Fibroblast of skin of right quadriceps (primary cell): ENCODE measurements at places on chromosomes 7 and 10.

- peak; percentile 81 for DNase-seq
These were observed 11.0 kb upstream of the TRIM8 start for GRCh38 chr10:102633287-102633686.

GRCh38 chr7:111089822-111090426 is 1.0 kb upstream of the LRRN3 start:
- DNase-seq, result peak; percentile 42

DNA sequence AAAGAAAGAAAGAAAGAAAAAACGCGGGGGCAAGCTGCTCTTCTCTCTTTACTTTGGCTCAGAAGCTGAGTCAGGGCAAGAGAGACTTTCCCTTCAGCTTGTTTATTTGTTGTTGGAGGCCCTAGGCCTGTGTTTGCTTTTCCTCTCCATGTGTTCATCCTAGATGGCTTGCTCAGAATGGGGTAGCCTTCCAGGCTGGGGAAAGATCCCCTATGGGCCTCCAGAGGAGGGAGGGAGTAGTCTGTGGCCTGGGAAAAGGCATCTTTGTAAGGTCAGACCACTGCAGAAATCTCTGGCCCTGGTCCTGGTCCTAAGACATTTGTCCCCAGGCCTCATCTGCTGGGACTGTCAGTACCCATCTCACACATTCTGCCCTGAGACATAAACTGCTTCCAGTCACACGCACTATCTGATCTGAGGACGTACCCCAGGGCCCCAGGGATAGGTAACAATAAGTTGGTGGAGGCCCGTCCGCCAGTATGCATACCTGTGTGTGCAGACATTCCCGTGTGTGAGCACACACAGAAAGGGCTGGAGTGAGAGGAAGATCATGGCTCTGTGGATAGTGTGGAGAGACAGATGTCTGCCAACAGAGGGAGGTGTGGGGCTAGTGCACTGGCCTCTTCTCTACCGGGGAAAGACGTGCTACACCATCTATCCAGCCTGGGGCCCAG is 4.9 kb upstream of the SCD start:
- DNase-seq, result peak; percentile 63

GRCh38 chr7:124720195-124720594 is 45.4 kb downstream of the GPR37 start:
- no peak for DNase-seq

- DNase-seq, result no peak
These were observed 4.4 kb downstream of the PTPRE start for GRCh38 chr10:127911218-127911866.

- no peak for DNase-seq
These were observed 18.2 kb downstream of the SEC31B start for GRCh38 chr10:100501423-100501822.

GRCh38 chr10:132945894-132946255 is 3.5 kb upstream of the CFAP46 start:
- no peak for DNase-seq

DNA sequence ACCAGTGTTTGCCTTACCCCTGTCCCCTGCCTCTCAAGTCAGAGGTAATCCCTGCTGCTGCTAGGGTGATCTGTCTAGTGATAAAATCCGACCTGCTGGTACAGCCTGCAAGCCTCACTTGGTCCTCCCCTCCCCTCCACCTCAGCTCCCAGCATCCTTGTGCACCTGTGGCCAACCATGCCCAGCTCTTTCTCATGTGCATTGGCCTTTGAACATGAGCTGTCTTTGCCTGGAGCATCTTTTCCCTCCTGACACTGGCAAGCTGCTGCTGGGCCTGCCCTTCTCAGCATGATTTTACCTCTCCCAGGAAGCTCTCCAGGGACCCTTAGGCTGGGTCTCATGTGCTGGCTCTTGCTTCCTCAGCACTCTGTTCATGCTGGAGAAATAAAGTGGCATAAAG is 51.3 kb upstream of the CXCL12 start:
- DNase-seq, result no peak

- no peak for DNase-seq
These were observed 94.5 kb downstream of the PDGFA start for GRCh38 chr7:424961-425793.

DNA sequence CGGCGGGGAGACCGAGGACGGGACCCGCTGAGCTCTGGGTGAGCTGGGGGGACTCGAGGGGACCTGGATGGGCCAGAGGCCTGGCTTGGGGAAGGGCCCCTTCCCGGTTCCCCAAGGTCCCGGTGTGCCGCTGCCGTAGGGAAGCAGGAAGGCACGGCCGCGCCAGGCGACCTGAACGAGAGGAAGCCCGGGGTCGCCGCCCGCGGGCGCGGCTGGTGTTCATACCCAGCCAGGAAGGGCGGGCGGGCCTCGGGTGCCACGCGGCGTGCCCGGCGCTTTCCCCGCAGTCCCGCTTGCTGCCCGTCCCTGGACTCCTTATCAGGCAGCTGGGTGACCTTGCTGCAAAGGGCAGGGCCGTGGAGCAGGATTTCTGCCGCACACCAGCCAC is 38.0 kb downstream of the ZNF777 start:
- DNase-seq, result no peak

GRCh38 chr10:44116474-44116873 is 268.4 kb downstream of the CXCL12 start:
- no peak for DNase-seq

DNA sequence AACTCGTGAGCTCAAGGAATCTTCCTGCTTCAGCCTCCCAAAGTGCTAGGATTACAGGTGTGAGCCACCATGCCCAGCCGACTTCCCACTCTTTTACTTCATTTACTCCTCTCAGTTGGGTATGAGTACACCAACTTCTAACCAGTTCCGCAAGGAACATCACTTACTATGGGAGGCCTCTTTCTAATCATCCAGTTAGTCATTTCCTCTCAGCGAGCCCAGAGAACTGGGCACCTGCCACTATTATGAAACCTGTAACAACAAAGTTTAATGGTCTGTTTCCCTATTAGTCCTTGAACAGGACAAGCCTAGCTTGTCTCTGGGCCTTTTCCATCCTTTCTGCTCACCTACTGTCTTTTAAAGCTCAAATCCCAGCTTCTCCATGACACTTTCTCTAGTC is 88.8 kb downstream of the DNMBP start:
- DNase-seq, result no peak

DNA sequence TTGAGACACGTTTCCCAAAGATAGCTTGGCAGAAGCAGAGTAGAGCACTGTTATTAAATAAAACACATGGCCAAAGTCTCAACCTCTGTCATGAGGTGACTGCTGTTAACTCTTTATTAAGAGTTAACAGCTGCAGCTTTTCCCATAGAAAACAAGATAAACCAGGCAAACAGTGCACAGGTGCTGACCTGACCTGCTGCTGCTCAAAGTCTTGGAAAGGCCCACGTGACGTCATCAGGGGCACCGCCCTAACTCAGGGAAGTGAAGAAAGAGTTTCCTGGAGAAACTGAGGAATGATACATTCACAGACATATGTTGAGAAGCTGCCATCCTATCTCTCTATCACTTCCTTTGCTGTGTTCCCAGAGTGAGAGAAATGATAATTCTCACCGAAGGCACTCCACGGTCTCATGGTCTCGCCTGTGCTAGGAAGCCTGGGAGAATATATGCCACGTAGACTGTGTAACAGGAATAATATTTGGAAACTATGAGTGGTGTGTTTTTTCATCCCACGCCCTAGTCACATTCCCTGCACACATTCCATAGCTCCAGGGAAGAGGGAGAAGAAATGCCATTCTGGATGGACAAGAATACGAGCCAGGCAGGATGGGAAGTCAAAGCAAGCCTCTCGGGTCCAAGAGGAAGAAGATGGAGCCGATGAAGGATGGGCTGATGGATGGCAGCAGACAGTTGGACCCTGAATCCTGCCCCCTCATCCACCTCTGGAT is 146.2 kb upstream of the NFE2L3 start:
- no peak for DNase-seq

- DNase-seq, result no peak
These were observed 136.6 kb downstream of the LRRC4 start for GRCh38 chr7:127894588-127894987.

GRCh38 chr10:27530477-27530876 is 26.4 kb downstream of the RAB18 start:
- DNase-seq, result no peak

DNA sequence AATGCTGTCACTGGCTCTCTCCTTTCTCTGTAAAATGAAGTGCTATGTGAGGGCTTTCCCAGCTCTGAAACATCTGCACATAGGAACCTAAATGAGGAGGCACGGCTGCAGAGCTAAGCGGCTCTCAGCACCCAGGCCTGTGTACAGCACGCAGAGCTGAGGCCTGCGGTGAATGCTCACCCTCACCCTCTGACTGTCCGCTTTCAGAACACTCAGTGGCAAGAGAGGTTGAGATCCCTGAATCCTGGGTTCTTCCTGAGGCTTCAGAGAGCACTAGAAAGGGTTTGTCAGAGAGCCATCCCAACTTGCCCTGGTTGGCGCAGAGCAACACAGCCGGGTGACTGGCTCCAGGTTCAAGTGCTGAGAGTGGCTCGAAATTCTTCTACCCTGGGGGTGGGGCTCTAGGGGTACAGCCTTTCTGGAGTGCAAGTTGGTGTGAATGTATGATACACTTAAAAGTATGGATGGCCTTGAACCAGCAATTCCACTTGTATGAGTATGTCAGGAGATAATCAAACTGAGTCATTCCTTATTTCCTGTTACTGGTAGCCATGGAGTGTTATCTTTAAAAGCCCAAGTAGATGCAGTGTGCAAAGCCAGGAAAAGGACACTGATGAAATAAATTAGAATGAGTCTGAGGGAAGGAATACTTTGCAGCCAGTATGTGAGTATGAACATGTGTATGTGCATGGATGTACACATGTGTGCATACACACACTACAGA is 1.7 kb upstream of the CCDC201 start:
- peak; percentile 87 for DNase-seq

DNA sequence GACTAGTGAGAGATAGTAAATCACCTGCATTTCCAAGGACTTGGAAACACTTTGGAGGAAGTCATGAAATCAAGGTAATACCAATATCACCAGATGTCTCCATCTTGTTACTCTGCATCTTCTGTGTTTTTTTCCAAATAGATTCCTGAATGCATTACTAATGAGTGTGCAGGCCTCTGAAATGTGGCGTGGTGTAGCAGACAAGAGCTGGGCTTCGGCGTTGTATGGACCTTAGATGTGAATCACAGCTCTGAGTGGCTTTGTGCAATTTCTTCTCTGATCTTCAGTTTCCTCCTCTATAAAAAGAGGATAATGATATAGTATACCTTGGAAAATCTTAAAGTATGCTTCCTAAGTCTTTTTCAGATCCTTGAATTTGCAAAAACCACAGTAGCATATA is 9.6 kb upstream of the MYPN start:
- peak; percentile 87 for DNase-seq

DNA sequence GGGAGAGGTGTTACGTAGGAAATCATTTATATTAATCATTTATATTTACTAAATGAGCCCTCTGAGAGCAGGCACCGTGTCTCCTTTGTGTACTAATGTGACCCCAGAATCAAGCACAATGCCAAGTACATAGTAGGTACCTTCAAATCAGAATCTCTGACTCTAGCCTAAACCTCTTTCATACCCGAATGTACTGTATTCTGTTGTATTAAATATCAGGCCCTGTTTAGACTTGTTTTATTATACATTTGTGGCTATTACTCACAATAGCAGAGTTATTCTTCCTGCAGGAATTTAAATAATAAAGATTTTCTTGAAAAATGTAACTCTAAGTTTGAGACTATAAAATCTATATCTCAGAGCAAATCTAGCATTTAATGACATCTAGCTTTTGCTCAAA is 297.3 kb downstream of the EXOC4 start:
- no peak for DNase-seq

GRCh38 chr7:108000875-108001763 is 1.8 kb downstream of the LAMB1 start:
- peak; percentile 55 for DNase-seq

DNA sequence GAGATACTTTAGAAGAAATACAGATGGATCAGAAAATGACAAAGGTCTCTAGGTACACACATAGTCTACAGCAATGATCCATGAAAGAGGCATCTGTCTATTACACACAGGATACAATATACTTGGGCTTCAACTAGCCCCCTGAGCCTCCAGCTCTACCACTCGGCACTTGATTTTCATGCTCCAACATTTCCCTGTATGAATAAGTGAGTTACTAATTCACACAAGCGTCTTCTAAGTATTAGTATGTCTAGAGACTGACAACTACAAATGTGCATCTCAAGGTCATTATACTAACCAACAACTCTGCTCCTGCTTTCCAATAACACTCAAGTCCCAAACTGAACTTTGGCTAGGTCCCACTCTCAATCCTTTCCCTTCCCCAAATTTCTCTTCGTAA is 8.3 kb downstream of the FAM204A start:
- DNase-seq, result no peak

GRCh38 chr7:142883145-142883544 is 2.4 kb downstream of the TRPV6 start:
- no peak for DNase-seq

- DNase-seq, result no peak
These were observed 354.0 kb downstream of the ARL4A start for GRCh38 chr7:13041368-13041988.
